Central memory CD8-positive, alpha-beta T cell (primary cell): ENCODE measurements at places on chromosomes 5 and 9.

GRCh38 chr5:73987915-73988314 is 361.9 kb downstream of the ARHGEF28 start:
- H3K36me3 ChIP-seq, result no peaks in the 10 kb centered on the region
- H3K27me3 ChIP-seq, result peaks cover 31% of the 10 kb centered on the region
- H3K4me1 ChIP-seq, result no peaks in the 10 kb centered on the region
- H3K27ac ChIP-seq, result no peak overlapping the region
- DNase-seq, result no peak
- H3K4me3 ChIP-seq, result no peak overlapping the region

DNA sequence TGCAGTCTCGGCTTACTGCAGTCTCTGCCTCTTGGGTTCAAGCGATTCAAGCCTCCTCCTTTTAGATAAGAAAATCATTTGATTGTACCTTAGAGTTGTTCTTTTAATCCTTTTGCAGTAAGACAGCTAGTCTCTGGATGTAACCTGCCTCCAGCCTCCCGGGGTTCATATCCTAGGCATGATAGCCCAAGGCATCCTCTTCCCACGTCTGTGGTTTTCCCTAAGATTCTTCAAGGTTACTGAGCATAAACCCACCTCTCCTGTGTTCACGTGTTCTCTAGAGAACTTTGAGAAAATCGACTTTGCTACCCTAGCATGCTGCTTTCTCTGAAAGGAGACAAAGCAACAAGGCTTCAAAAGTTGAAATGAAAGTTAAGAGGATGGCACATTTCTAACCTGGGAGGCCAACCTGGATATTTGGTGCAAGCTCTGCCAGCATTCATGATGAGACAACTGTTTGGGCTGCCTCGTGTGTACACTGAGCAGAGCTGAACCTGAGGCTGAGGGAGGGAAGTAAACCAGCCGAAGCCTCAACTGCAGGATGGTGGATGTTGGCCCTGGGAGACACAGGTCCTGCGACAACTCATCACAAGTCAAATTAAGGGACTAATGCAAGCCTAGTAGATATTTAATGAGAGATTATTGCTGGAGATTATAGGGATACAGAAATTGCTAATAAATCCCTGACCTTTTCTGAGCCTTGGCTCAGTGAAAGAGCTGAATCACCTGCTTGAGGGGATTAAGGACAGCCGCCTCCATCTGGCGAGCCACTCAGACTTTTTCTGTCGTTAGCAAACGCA is 261.8 kb downstream of the ARHGAP26 start:
- H3K27me3 ChIP-seq, result no peaks in the 10 kb centered on the region
- peaks cover 12% of the 10 kb centered on the region for H3K36me3 ChIP-seq
- H3K27ac ChIP-seq, result peak overlapping the region; percentile 1
- H3K4me1 ChIP-seq, result peaks cover 30% of the 10 kb centered on the region
- DNase-seq, result no peak

- H3K27me3 ChIP-seq, result peaks cover 26% of the 10 kb centered on the region
- no peaks in the 10 kb centered on the region for H3K36me3 ChIP-seq
- no peak for DNase-seq
- H3K4me3 ChIP-seq, result no peak overlapping the region
Measured at GRCh38 chr5:157961896-157962590, 103.1 kb upstream of the CLINT1 start.

DNA sequence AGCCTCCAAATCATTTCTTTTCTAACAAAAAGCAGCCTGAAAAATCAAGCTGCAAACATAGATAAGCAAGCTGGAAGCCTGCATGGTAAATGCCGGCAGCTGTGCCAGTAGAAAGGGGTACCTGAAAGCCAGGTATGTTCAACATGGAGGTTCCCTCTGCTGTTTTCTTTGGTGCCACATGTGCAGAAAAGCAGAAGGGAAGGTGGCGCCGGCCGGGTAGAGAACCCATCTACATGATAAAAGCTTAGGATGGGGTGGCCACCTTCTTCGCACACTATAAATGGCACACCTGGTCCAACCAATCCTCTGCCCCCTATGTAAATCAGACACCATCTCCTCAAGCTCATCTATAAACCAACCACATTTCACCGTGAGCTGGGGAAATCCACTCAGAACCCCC is 268.9 kb upstream of the IRX2 start:
- no peak overlapping the region for H3K4me3 ChIP-seq
- H3K4me1 ChIP-seq, result no peaks in the 10 kb centered on the region
- no peaks in the 10 kb centered on the region for H3K36me3 ChIP-seq
- DNase-seq, result no peak
- H3K27me3 ChIP-seq, result no peaks in the 10 kb centered on the region

- no peaks in the 10 kb centered on the region for H3K36me3 ChIP-seq
- no peak overlapping the region for H3K4me3 ChIP-seq
- H3K4me1 ChIP-seq, result no peaks in the 10 kb centered on the region
- DNase-seq, result no peak
Measured at GRCh38 chr5:56961746-56962145, 9.8 kb upstream of the MIER3 start.
